Activated CD4-positive, alpha-beta T cell treated with anti-CD3 and anti-CD28 coated beads for 36 hours (primary cell): ENCODE measurements at places on chromosomes 3 and 15. TPM values are rescaled to one million over a fixed set of nuclear protein-coding genes. Genes with fewer than 3 reads are reported as not detected.

The SH2D7 gene
- not detected for total RNA-seq

The TOMM70 gene
- 54.0 TPM for total RNA-seq

DNA sequence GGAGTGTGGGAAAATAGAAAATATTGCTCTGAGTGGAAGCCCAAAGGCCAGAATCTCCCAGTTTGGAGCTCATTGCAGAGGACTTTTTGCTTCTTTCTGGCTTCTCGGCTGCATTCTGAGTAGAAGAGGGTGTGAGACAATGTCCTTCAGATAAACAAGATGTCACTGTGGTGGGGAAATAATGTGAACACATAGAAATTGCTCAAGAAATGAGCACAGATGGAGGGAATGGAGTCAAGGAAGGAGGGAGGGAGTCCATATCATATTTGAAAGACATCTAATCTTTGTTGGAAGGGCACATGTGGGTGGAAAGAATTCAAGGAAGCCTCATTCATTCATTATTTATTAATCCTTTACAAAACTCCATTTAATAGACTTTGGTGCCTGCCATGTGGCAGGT lies 145.3 kb downstream of the FAM43A start:
- H3K36me3 ChIP-seq: no peaks in the 10 kb centered on the region
- H3K4me1 ChIP-seq: no peaks in the 10 kb centered on the region
- no peak for DNase-seq
- H3K27ac ChIP-seq: no peak overlapping the region
- H3K27me3 ChIP-seq: no peaks in the 10 kb centered on the region
- no peak overlapping the region for H3K4me3 ChIP-seq

- DNase-seq: peak; percentile 77
- no peak overlapping the region for H3K4me3 ChIP-seq
- H3K27ac ChIP-seq: no peak overlapping the region
- no peaks in the 10 kb centered on the region for H3K36me3 ChIP-seq
- H3K4me1 ChIP-seq: peaks cover under 1% of the 10 kb centered on the region
These were observed 51.1 kb upstream of the ARRDC4 start for GRCh38 chr15:97909291-97909891.

The CLPX gene
- total RNA-seq: 65.2 TPM

DNA sequence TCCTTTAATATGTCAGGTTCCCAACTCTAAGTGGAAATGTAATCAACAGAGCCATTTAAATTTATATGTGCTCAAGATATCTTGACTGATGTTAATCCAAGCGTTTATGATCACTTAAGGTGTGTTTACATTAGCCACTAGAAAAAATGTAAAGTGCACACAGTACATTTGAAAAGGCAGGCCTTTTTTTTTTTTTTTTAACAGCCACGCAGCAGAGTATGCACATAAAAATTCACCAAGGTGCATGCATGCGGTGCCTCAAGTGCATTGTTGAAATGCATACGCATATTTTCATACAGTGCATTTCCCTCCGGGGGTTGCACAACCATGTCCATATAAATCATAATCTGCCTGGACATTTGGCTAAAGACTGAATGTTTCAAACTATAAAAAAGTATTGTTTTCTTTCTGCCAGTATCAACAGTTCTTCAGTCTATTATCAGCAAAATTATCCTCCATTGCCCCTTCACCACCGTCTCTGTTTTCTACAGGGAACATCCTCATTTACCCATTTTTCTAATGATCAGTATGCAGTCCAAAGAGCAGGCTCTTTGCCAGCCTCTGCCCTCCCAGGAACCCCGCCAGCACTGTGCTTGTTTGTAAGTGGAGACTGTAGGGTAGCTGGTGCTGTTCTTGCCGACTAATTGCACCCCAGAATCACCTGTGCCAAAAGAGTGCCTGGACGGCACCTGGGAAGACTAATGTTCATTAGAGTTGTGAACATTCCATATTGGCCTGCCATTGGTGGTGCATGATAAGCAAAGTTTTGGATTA lies 611.2 kb upstream of the CFAP20DC start:
- no peak overlapping the region for H3K4me3 ChIP-seq
- H3K4me1 ChIP-seq: no peaks in the 10 kb centered on the region
- no peaks in the 10 kb centered on the region for H3K36me3 ChIP-seq
- H3K27ac ChIP-seq: no peak overlapping the region
- H3K27me3 ChIP-seq: no peaks in the 10 kb centered on the region

The FYCO1 gene
- 8.2 TPM for total RNA-seq

GRCh38 chr3:74023395-74023794 lies 398.7 kb upstream of the PDZRN3 start:
- no peaks in the 10 kb centered on the region for H3K36me3 ChIP-seq
- H3K4me1 ChIP-seq: no peaks in the 10 kb centered on the region
- no peak overlapping the region for H3K27ac ChIP-seq
- no peak for DNase-seq

GRCh38 chr15:69117431-69117871 lies 43.0 kb upstream of the GLCE start:
- DNase-seq: no peak
- H3K4me1 ChIP-seq: peaks cover 3% of the 10 kb centered on the region
- H3K4me3 ChIP-seq: no peak overlapping the region

GRCh38 chr3:115252679-115253078 lies 105.6 kb upstream of the ZBTB20 start:
- H3K27me3 ChIP-seq: peaks cover 6% of the 10 kb centered on the region
- no peaks in the 10 kb centered on the region for H3K4me1 ChIP-seq
- no peak overlapping the region for H3K27ac ChIP-seq

- H3K36me3 ChIP-seq: peaks cover 2% of the 10 kb centered on the region
- no peaks in the 10 kb centered on the region for H3K4me1 ChIP-seq
- H3K4me3 ChIP-seq: no peak overlapping the region
- no peak for DNase-seq
- H3K27me3 ChIP-seq: no peaks in the 10 kb centered on the region
- no peak overlapping the region for H3K27ac ChIP-seq
These were observed 43.0 kb downstream of the NEK10 start for GRCh38 chr3:27326202-27326601.

The RTP3 gene
- total RNA-seq: not detected

- H3K27me3 ChIP-seq: no peaks in the 10 kb centered on the region
- H3K27ac ChIP-seq: no peak overlapping the region
- DNase-seq: no peak
- no peaks in the 10 kb centered on the region for H3K4me1 ChIP-seq
These were observed 319.6 kb downstream of the AGBL1 start for GRCh38 chr15:86399041-86399954.

DNA sequence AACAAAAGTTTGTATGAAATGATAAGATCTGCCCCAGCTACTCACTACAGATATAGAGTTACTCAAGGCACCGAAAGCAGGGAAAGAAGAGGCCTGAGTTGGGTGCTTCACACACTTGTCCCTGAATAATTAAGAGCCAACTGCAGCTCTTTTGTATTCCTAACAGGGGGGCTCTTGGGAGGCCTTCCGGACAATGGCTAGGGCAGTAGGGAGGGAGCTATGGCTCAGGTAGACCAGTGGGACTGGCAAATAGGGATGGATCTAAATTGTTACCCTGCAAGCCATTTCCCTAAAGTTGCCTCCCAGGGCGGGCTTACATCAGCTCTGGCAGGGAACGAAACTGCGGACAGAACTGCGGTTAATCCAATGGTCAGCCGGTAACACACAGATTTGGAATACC lies 6.2 kb downstream of the SEMA5B start:
- H3K27ac ChIP-seq: no peak overlapping the region
- peaks cover 9% of the 10 kb centered on the region for H3K4me1 ChIP-seq
- H3K4me3 ChIP-seq: no peak overlapping the region
- no peaks in the 10 kb centered on the region for H3K36me3 ChIP-seq

GRCh38 chr3:69326855-69327300 lies 59.0 kb downstream of the FRMD4B start:
- no peaks in the 10 kb centered on the region for H3K27me3 ChIP-seq
- DNase-seq: peak; percentile 75
- no peaks in the 10 kb centered on the region for H3K36me3 ChIP-seq

GRCh38 chr3:158108445-158108985 lies 1.4 kb upstream of the RSRC1 start:
- peaks cover 40% of the 10 kb centered on the region for H3K27me3 ChIP-seq
- H3K36me3 ChIP-seq: peaks cover 13% of the 10 kb centered on the region
- no peak for DNase-seq

GRCh38 chr15:44782516-44782915 lies 46.2 kb downstream of the TRIM69 start:
- no peaks in the 10 kb centered on the region for H3K27me3 ChIP-seq
- no peaks in the 10 kb centered on the region for H3K36me3 ChIP-seq
- no peak overlapping the region for H3K4me3 ChIP-seq

- peaks cover 47% of the 10 kb centered on the region for H3K36me3 ChIP-seq
- DNase-seq: no peak
- H3K4me1 ChIP-seq: peaks cover 83% of the 10 kb centered on the region
These were observed 63.3 kb downstream of the MBNL1 start for GRCh38 chr3:152331998-152332397.

GRCh38 chr15:73052653-73053397 lies 562 bp downstream of the NEO1 start:
- DNase-seq: peak; percentile 41
- peaks cover 16% of the 10 kb centered on the region for H3K27me3 ChIP-seq
- peak overlapping the region; percentile 18 for H3K27ac ChIP-seq
- H3K4me1 ChIP-seq: peaks cover 6% of the 10 kb centered on the region

DNA sequence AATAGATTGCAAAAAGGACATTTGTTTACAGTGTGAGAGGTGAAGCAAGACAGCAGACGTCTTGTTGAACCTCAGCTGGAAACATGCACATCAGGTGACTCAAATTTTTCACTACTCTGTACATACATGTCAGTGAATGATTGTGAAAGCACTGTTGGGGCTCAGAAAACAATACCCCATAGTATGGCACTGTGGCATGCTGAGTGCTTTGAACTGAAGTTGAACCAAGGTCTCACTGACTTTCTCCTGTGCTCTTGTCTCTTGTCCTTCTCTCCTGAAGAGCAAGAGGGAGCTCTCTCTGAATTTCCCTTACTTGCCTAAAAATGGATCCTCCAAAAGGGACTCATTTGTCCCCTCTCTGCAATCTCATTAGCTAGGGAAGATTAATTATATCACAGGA lies 24.5 kb upstream of the NEDD4 start:
- H3K4me1 ChIP-seq: peaks cover 12% of the 10 kb centered on the region
- H3K36me3 ChIP-seq: no peaks in the 10 kb centered on the region
- DNase-seq: no peak
- no peak overlapping the region for H3K4me3 ChIP-seq

DNA sequence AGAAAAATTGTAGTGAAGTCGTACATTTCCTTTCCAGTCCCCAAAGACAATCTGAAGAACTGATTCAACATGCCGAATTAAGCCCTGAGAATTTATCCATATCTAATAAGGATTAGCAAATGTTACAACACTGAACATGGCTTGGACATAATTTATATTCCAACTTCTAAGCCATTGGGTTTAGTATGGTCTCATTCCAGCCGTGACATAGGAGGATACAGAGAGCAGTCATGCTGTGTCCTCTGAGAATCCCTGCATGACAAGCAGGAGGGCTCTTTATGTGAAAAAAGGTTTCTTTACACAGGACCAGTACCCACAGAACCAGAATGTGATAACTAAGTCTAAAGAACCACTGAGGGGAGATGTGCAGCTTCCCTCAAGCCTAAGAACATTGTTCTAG lies 231.9 kb upstream of the WNT5A start:
- H3K36me3 ChIP-seq: no peaks in the 10 kb centered on the region
- no peak for DNase-seq
- H3K27me3 ChIP-seq: peaks cover 12% of the 10 kb centered on the region
- H3K27ac ChIP-seq: no peak overlapping the region
- H3K4me3 ChIP-seq: no peak overlapping the region
- H3K4me1 ChIP-seq: no peaks in the 10 kb centered on the region

DNA sequence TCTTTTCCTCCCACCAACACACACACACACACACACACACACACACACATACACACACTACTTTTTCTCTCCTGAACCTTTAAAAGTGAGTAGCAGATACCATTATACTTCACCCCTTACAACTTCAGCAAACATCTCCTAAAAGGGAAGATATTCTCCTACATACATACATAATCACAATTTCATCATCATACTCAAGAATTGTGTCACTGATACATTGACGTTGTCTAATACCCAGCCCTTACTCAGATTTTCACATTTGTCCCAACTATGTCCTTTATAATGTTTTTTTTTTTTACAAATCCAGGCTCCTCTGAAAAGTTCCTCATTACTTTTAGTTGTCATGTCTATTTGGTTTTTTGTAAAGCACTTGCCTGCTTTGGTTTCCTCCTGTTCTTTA lies 18.5 kb downstream of the ABHD6 start:
- H3K27ac ChIP-seq: no peak overlapping the region
- DNase-seq: no peak
- H3K4me1 ChIP-seq: no peaks in the 10 kb centered on the region
- H3K36me3 ChIP-seq: peaks cover 9% of the 10 kb centered on the region

The P2RY1 gene
- total RNA-seq: 1.1 TPM

DNA sequence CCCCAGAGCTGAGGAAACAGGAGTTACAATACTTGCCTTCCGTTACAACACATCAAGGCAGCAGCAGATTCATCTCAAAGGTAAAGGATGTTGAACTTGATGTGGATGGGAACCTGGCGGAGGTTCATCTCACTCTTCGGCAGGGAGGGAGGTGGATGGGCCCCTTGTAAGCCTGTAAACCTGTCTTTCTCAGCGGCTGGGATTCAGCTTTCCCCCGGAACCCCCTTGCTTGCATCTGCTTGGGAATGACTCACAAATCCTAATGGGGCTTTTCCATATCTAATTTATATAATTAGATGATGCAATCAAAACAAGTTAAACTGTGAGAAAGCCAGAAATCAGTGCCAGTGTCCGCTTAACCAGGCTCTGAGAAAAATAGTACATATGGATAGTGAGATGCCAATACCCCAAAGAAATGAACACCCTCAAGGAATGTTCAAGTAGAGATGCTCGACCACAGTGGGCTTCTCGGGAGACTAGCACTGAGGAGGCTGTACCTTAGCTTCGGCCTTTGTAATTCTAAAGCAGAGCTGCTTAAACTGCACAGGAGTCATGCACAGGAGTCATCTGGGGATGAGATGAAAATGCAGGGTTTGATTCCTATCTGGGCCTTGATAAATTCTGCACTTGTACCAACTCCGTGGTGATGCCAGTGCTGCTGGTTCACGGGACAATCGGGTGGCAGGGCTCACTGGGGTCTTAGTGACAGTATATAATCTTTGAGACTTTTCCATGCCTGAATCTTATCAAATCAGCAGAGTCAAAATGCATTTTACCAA lies 2.2 kb upstream of the FAM240A start:
- H3K27me3 ChIP-seq: peaks cover 3% of the 10 kb centered on the region
- H3K4me1 ChIP-seq: no peaks in the 10 kb centered on the region
- H3K4me3 ChIP-seq: no peak overlapping the region
- H3K27ac ChIP-seq: no peak overlapping the region
- DNase-seq: no peak

The PPARG gene
- total RNA-seq: 1.1 TPM
